CD4-positive, alpha-beta T cell treated with Interleukin-12 subunit alpha and Interleukin-12 subunit beta, for 1 hour (primary cell): ENCODE measurements at places on chromosomes 16 and 17.

DNA sequence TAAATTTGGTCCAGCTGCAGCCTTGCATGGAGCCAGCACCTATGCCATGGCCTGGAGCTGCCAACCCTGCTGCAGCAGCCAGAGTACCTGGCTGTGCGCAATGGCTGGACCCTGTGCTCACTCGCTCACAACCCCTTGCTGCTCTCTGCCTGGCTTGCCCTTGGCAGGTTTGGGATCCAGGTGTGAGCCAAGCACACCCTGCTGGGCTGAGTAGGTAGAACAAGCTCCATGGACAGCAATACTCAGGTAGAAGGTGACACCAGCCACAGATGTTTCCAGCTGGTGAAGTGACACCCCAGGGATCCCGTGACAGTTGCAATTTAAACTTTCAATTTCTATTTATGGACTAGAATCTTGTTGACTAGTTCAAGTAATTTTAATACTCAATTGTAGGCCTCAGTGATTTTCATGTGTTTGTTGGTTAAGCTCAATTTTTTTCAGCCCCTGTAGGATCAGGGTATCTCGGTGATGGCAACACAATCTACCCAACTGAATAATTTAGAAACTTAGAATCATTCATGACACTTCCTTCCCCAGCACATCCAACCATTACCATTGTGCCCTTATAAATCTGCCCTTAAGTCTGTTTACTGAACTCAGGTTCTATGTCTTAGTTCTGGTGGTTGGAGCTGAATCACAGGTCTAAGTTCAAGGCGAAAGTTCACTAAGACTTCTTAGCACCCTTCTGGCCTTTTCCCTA, 480.0 kb downstream of the PMP22 start:
- DNase-seq: peak; percentile 29

- DNase-seq: no peak
These were observed 399.5 kb upstream of the TNRC6C start for GRCh38 chr17:77558846-77559626.

- peak; percentile 5 for DNase-seq
These were observed 53.9 kb downstream of the BANP start for GRCh38 chr16:88005181-88005581.

GRCh38 chr16:27677263-27677662, 127.3 kb downstream of the KATNIP start:
- DNase-seq: no peak

DNA sequence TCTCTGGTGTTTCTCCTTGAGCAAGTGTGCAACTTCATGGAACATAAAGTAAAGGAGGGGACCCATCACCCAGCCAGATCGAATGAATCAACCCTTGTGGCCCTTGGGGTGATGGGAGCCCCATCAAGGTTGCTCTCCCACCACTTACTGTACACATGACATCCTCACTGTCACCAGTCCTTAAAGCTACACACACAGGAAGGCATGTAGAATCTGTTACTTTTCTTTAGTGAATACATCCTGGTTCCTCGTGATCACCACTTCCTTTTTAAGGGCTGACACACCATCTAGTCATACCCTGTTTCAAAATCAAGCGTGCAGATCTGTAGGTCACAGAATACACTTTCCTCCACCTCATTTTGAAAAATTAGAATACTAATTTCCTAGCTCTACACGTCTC, 22.6 kb upstream of the MPHOSPH6 start:
- peak; percentile 15 for DNase-seq

- DNase-seq: no peak
These were observed 201.5 kb downstream of the C16orf95 start for GRCh38 chr16:87115646-87116045.

GRCh38 chr16:75197522-75198134, 9.3 kb downstream of the CTRB2 start:
- no peak for DNase-seq

DNA sequence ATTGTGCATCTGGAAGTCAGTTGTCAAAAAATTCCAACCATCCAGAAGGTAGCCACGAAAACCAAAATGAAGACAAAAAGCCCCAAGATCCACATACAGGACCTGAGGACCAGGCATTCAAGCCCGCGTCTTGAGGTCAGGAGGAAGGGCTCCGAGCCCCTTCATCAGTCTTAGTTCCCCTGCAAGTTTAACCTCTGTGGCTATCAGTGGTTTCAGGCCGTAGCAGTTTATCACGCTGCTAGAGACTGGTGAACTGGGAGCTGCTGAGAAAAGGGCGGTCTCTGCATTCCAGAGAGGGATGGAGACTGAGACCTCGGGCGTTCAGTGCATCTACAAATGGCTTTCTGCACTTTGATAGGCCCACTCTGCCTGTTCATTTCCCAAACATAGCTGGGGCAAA, 70.6 kb downstream of the IRF8 start:
- DNase-seq: no peak

- DNase-seq: no peak
These were observed 28.2 kb downstream of the USP31 start for GRCh38 chr16:23121024-23121423.

DNA sequence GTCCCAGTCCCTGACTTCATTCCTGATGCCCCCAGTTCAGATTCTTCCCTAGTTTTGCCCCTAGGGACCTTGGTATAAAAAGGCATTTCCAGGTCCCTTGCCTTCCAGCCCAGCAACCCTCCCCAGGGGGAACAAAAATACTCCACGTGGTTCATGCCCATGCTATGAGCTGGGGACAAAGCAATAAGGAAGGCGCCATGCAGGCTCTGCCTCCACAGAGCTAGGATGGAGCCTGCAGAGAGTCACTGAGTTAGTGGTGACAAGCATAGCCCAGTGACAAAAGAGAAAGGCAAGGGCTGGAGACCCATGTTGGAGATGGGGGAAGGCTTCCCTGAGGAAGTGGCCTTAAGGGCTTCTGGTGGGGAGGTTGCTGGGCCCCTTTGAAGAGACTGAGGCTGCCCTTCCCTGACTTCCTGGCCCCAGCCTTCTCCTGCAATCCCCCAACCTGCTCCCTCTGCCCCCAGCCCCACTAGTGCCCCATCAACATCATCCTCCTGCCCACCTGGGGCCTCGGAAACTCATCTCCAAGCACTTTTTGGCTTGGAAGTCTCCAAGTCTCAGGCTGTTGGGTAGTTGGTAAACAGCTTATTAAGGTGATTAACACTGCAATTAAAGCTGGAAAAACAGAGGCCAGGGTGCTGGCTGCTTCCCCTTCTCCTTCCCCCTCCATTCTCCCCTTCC, 9.6 kb downstream of the DLX3 start:
- DNase-seq: no peak

GRCh38 chr17:62802561-62803205, 5.4 kb downstream of the MARCHF10 start:
- DNase-seq: no peak

- no peak for DNase-seq
These were observed 27.6 kb upstream of the PRM1 start for GRCh38 chr16:11308493-11309283.

- no peak for DNase-seq
These were observed 71.1 kb downstream of the BANP start for GRCh38 chr16:88022076-88023042.

DNA sequence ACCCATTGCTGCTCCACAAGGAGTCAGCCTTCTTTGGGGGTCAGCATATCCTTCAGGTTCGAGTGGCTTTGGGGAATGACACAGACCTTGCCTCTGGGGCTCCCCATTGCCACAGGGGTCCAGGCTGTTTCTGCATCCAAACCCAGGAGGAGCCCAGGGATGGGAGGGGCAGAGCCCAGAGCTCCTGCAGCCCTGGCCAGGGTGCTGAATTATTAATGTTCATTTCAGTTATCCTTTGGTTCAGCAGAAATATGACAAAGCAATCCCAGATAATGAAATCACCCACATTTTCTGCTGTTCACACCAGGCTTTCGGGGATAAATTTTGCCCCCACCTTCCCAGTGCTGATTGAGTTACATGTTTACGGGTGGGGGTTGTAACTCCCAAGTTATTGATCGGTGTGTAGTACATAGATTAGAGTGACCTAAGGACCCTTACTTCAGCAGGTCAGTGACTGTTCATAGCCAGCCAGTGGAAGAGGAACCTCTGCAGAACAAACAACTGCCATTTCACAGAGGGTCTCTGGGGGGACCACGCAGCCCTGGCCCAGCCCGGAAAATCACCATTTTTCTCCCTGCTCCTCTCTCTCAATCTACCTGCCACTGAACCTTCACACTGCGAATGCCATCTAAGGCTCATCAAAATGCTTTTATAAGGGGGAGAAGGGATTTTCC, 240.3 kb upstream of the N4BP1 start:
- no peak for DNase-seq

- DNase-seq: no peak
These were observed 256.1 kb downstream of the BCAS3 start for GRCh38 chr17:60933739-60934138.

GRCh38 chr17:17808706-17809432, 27.9 kb downstream of the SREBF1 start:
- no peak for DNase-seq

- no peak for DNase-seq
These were observed 120.3 kb downstream of the AXIN2 start for GRCh38 chr17:65441053-65441605.

GRCh38 chr17:76111956-76112355, 8.4 kb upstream of the EXOC7 start:
- no peak for DNase-seq

DNA sequence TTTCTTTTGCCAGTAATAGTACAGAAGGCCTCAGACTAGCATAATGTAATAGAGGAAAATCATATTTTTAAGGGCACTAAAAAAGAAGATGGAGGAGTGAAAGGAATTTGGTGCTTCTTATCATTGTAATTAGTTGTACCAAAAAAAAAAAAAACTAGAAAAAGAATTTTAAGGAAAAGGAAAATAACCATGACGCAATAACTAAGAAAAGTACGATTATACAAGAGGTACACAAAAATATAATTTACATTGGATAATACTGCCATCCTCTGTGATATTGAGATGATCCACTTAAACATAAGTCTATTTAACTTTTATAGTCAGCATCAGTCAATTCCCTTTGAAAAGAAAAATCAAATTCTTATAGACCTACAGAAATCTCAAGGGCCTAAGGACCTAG, 146.7 kb upstream of the IRX5 start:
- no peak for DNase-seq

DNA sequence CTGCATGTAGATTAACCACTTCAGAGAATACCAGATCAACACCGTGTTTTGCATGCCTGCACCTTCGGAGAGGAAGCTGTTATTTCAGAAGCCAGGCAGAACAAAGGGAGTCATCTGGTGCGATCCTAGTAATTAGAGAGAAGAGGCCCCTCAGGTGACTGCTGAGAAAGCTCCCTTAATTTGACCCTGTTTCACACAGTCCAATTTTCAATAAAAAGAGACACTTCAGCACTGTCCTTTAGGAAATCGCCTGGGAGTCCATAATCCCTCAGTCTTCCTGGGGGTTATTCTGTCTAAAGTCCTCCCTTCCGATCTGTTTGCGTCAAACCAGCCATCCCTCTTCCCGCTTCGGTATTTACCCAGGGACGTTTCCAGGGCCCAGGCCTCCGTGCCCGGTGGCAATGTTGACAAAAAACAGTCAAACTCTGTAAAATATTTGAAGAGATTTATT, 23.4 kb upstream of the TNRC6C start:
- DNase-seq: no peak

GRCh38 chr17:71023249-71024030, 854.1 kb downstream of the KCNJ2 start:
- DNase-seq: no peak

- DNase-seq: peak; percentile 43
These were observed 184.4 kb downstream of the MSI2 start for GRCh38 chr17:57440522-57441269.

GRCh38 chr16:55003916-55004315, 73.3 kb downstream of the IRX5 start:
- DNase-seq: no peak

- DNase-seq: no peak
These were observed 6.6 kb upstream of the ARMC5 start for GRCh38 chr16:31452631-31453106.

GRCh38 chr16:1973461-1974156, 1.8 kb downstream of the TBL3 start:
- DNase-seq: no peak

GRCh38 chr17:75481194-75482068, 25.0 kb downstream of the TMEM94 start:
- no peak for DNase-seq

GRCh38 chr16:66206363-66206762, 160.1 kb upstream of the CDH5 start:
- no peak for DNase-seq

DNA sequence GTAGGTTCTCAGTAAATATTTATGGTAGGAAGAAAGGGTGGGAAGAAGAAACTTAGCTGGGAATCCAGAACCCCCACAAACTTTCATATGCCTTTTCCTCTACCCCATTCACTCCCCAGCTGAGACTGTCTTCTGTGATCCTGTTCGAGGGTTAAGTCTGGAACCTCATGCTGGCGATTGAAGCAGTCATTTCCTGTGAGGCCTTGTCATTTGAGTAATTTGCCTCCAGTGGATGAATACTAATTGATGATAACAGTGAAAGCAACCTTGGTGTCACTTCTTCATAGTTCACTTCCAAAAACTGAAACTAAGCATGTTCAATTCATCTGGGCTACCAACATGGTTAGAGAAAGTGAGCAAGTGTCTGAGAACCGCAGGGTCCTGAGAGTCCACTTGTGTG, 401.2 kb downstream of the CDH13 start:
- DNase-seq: no peak

- no peak for DNase-seq
These were observed 687.3 kb downstream of the CDH11 start for GRCh38 chr16:64434526-64435069.

- no peak for DNase-seq
These were observed 53.6 kb upstream of the ATF7IP2 start for GRCh38 chr16:10332241-10332640.

- no peak for DNase-seq
These were observed 6.5 kb downstream of the DPEP2NB start for GRCh38 chr16:68009157-68009735.

DNA sequence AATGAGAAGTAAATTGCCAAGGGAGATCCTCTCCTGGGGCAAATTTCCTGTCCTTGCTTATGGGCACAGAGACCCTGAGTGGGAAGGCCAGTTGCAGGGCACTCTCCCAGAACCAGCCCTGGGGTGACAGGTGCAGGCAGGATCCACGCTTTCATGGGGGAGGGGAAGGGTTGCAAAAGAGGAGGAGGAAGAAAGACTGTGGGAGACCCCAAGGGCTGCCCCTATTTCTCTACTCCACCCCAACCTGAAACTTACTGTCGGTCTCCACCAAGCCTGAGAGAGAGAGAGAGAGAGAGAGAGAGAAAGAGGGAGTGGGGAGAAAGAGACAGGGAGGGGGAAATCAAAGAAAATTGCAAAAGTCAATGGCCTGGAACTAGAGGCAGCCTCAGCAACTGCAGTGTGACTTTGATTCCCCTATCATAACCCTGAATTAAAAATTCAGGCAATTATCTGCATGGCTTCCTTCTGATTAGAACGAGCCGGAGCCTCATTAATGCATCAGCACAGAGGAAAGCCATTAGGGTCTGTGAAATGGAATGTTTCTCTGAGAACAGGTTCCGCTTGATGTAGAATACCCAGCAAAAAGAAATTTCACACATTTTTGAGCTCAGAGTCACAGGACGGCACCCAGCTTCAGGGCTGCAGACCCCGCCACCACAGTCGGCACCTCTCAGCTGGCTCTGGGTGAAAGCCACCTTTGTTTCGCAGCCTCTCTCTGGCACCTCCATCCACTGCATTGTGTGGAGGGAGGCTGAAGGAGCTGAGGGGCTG, 45.1 kb upstream of the HNF1B start:
- no peak for DNase-seq

GRCh38 chr17:59641799-59642484, 22.2 kb downstream of the CLTC start:
- DNase-seq: peak; percentile 39
